NCI-H226 (cell line): ENCODE measurements at places on chromosomes 7 and 10.
A peak's percentile ranks its signal among the peaks of the same experiment; 100 is the strongest.

DNA sequence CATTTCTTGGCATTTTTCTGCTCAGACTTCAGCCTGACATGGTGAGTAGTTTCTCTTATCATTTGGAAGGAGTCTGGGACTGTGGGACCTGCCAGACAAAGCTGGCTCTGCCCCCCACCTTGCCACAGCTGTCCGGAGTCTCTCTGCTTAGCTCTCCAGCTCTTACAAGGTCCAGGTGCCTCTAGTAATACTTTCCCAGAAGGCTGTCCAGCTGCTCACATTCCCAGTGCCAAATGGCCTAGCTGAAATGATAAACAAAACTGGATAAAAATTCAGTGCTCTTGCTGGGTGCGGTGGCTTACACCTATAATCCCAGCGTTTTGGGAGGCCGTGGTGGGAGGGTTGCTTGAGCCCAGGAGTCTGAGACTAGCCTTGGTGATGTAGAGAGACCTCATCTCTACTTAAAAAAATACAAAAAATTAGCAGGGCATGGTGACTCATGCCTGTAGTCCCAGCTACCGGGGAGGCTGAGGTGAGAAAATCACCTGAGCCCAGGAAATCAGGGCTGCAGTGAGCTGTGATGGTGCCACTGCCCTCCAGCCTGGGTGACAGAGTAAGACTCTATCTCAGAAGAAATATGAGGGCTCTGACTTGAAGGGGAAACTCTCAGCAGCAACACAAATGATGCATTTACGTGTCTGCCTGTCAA, 86.8 kb downstream of the C10orf90 start:
- DNase-seq: no peak

DNA sequence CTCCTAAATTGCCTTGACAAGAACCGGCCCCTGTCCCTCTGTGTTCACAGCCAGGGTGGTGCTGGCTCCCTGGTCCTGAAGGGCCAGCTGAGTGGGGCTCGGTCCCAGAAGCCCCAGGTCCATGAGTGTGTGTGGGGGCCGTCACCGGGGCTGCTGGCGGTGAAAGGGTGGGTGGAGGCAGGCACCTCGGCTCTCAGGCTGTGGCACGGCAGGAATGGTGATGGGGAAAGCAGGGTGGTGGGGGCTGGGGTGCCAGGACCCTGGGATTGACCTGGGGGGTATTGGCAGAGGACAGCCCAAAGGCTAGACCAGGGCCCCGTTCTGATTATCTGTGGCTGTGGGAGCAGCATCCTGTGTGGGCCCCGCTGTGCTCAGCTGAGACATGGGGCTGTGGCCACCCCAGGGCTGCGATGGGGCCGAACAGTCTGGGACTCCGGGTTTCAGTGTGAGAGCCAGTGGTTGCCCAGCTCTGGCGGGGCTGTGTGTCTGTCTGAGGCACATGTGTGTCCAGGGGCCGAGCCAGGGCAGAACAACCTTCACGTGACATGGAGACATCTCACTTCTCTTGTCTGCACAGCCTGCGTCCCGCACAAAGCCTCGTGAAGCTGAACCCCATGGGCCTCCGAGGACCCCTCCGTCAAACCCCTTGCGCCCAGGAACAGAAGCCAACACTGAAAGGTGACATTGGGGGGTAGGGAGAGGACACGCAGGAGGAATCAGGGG, 144.2 kb downstream of the ELFN1 start:
- DNase-seq: no peak

- DNase-seq: no peak
These were observed 11.7 kb upstream of the SLF2 start for GRCh38 chr10:100901051-100901450.

DNA sequence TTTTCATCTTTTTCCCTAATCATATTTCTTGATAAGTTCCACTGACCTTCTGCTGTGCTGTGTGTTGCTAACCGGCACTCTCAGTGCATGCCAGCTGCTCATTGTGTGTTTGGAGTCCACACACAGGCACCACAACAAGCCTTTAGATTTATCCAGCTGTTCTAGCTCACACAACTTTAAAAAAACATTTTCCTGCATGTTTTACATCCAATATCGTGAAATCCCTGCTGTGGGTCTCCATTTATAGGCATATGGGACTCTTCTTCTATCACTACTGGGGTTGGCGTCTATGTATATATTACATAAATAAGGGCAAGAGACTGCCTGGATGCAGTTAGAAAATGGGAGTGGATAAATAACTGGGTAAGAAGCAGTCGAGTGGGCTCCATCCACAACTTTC, 183.6 kb upstream of the ADARB2 start:
- no peak for DNase-seq

DNA sequence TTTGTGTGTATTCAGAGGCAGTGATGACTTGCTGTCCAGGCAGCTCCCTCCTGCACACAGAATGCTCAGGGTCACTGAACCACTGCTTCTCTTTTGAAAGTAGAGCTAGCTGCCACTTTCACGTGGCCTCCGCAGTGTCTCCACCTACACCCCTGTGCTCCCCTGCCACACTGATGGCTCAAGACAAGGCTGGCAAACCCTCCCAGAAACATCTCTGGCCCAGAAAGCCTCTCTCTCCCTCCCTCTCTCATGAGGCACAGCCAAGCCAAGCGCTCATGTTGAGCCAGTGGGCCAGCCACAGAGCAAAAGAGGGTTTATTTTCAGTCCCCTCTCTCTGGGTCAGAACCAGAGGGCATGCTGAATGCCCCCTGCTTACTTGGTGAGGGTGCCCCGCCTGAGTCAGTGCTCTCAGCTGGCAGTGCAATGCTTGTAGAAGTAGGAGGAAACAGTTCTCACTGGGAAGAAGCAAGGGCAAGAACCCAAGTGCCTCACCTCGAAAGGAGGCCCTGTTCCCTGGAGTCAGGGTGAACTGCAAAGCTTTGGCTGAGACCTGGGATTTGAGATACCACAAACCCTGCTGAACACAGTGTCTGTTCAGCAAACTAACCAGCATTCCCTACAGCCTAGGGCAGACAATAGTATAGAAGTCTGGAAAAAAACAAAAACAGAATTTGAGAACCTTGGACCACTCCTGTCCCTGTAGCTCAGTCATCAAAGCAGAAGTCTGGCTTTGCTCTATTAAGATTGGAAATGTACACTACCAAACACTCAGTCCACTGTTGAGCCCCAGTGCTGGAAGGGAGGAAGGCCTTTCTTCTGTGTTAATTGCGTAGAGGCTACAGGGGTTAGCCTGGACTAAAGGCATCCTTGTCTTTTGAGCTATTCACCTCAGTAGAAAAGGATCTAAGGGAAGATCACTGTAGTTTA, 15.8 kb downstream of the SCD start:
- no peak for DNase-seq

DNA sequence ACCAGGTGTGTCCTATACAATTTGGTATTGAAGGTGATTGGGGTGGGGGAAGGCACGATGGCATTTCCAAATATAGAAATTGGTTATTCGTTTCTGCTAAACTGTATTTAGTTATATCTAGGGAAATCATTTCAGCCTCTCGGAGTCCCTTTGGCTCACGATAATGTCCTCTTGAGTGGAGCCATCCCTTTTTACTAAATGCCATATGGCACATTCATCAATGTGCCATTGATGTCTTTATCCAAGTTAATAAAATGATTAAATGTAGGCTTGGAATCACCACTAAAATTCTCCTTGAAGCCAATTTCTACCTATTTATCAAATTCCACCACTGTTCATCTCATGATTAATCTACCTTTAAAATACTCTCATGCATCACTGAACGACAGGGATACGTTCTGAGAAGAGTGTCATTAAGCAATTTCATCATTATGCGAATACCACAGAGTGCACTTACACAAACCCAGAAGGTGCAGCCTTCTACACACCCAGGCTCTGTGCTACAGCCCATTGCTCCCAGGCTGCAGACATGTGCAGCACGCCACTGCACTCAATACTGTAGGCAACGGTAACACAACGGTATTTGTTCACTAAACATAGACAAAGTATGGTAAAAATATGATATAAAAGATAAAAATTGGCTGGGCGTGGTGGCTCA, 219.2 kb upstream of the C7orf33 start:
- no peak for DNase-seq

DNA sequence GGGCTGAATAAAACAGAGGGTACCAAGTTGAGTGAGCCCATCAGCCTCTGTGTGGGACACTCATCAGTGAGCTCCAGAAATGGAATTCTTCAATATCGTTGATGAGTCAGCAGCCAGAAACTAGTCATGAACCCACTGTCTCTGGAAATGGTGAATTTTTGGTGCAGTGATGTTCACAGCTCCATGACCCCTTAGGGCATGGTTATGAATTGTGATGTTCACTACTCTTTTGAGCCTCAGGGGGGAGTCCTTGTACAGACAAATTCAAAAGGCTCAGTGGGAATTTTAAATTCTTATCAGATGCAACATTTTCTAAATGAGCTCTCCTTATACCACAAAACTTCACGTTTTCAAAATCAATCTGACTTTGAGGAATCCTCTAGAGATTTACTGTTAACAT, 335.7 kb downstream of the PHTF2 start:
- peak; percentile 76 for DNase-seq

- no peak for DNase-seq
These were observed 89.9 kb downstream of the ADCY1 start for GRCh38 chr7:45663965-45664633.

DNA sequence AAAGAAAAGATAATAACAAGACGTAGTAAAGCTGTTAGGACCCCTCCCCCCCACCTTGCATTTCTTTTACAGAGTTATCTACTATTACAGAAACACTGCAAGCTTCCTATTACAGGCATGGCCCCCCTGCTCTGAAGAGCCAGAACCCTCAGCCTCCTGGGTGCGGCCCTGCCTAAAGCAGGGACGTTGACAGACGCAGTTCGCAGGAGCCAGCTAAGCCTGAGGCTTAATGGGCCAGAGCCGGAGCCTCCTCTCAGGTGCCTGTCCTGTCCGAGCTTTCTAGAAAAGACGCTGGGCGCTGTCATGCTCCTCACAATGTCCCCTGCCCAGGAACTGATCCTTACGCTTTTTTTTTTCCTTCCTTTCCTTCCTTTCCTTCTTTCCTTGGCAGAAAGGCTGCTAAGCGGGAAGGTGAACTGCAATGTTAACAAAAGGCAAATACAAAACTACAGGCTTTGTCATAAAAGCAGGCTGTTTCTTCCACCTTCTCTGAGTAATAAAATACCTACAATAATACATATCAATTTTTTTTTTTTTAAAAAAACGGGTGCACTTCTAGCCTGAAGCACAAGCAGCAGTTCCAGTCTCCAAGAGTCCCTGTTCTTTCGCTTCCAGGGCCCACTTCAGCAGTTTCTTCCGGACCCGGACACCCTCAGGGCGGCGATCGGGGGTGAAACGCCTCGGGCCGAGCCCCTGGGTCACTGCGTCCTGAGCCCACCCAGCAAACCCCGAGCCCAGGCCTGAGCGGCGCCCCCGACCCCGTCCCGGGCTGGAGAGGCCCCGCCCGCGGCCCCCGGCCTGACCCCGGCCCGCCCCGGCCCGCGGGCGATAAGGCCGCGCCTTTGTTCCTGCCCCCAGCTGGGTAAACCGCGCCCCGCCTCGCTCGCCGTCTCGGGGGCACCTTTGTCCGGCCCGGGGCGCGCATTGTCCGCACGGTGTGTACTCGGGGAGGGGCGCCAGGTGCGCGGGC, 11.2 kb downstream of the MNX1 start:
- no peak for DNase-seq

DNA sequence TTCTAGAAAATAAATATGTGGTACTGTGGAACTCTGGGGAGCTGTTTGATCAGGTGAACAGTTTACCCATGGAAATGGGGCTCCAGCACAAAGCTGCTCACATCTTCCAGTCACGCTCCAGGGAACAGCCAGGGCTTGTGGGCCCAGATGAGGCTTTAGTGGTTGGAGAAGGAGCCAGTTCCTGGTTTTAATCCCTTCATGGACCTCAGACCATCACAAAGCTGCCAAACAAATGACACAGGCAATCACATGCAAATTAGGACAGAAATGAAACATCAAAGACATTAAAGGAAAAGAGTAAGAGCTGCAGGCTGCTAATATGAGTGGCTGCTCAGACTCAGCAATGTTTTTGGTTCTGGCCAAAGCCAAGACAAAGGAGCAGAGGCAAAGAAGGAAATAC, 2.2 kb upstream of the ATP6V0E2 start:
- no peak for DNase-seq

- no peak for DNase-seq
These were observed 114.2 kb downstream of the TAF3 start for GRCh38 chr10:7932301-7933036.

DNA sequence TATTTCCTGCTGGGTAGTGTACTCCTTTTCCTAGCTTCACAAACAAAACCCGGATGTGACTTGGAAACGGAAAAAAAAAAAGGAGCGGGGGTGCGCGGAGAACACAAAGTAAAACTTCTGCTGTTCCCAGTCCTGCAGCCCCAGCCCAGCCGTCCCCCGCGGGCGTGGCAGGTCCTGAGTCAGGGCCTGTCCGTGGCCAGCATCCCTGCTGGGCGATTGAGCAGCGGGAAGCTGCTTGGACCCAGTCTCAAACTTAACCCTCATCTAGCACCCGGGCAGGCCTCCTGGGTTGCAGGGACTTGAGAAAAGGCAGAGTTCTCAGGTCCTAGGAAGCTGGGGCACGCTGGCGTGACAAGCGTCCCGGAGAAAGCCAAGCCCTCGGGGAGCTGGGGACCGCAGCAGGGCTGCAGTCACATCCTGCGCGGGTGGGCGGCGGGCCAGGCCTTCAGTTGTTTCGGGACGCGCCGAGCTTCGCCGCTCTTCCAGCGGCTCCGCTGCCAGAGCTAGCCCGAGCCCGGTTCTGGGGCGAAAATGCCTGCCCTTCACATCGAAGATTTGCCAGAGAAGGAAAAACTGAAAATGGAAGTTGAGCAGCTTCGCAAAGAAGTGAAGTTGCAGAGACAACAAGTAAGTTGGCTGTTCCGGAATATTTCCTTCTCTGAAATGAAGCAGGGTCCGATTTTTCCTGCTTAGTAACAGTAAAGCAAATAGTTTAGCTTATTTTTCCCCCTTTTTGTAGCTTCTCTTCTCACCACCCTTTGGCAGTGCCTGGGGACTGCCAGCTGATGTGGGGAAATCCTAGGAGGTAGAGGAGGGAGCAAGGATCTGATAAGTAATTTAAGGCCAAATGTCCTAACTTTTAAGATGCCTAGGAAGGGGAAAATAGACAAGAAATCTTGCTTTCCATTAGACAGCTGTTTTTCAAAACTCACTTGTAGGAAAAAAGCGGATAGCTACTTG, at the start of gene GNG11:
Gene GNG11, plus strand, starts transcription at position 129 of the 960 bp plus-strand sequence. Its CDS starts 403 bp downstream, at position 532.
- no peak for DNase-seq

DNA sequence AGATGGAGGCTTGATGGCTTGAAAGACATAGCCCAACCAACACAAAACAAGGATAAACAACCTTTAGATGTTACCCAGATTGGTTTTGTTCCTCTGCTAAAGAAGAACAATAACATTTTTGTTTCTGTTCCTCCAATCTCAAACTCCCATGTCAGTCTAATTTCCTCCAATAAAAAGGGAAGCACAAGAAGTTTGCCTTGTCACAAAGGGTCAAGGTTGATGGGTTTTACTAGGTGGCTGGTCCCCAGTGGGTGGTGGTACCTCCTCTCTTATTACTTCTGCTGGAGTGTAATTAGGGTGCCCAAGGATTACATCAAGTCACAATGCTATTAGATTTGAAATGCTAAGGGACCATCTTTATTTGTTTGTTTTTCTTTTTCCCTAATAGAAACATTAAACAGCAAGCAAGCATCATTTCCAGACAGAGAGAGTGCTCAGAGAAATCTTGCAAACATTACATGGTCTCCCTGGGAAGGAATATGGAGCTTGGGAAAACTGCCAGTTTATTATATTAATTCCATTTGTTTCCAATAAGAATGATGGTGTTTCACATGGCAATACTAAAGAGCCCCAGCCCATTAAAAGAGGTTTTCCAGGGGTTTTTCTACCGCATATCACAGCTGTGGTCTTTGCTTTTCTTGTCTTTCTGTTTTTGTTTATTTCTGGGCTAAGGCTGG, 78.3 kb upstream of the AOAH start:
- DNase-seq: no peak
